Progenitor cell of endocrine pancreas (in vitro differentiated cells): ENCODE measurements at places on chromosomes 1 and 21. TPM values are rescaled to one million over a fixed set of nuclear protein-coding genes. Genes with fewer than 3 reads are reported as not detected.

Gene FMN2
- total RNA-seq = 2.3 and 3.2 TPM in 2 replicates

DNA sequence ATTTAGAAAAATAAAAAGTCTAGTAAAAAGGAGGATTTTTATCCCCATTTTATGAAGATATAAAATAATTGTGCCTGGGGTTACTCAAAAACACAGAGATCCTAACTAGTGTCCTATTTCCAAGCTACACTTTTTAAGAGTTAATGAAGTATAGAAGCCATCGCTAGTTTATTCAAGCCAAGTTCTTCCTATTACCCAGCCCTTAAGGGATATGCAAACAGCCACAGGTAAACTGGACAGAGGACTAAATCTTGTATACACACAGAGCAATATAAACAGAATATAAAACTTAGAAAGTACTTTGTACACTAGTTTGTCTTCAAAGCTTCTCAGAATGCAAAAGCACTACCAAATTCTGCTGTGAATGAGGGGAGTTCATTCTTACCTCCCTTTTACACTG lies 111.1 kb downstream of the RERE start:
- no peak for DNase-seq

GRCh38 chr1:78101514-78101913 lies 55.7 kb downstream of the GIPC2 start:
- no peak for DNase-seq

DNA sequence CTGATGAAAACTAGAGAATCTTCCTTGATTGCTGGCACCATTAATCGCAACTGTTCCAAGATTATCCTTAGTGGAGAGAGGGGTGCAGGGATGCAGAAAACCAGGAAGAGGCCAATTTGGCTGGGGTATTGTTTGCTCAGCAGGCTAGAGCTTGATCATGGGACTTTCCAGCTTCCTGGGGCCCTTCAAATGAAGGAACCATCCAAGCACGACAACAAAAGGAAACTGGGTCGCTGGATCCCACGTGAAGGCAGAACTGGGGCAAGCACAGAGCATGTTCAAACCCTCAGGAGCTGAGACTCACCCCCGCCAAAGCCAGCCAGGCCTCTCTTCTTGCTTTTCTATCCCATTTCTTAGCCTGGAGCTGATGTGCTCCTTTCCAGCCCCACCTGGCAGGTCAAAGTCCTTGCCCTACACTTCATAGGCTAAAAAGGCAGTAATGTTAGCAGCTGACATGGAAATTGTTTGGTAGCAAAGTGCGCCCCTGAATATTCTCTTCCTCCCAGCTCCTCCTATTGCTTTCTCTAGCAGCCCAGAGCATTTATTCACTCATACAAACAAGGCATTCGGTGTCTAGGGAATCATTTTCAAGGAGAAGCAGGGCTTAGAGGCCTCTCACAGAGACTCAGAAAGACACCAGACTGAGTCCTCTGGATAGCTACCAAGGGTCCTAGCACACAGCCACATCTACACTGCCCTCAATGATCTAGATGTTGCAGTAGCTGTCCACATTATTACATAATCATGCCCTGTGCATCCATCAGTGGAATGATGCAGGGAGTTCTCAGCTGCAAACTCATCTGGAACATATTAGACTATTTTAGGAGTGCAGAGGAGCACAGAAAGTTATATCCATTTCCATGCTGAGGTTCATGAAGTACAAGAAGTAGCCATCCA lies 11.5 kb downstream of the KCNA2 start:
- DNase-seq = no peak

DNA sequence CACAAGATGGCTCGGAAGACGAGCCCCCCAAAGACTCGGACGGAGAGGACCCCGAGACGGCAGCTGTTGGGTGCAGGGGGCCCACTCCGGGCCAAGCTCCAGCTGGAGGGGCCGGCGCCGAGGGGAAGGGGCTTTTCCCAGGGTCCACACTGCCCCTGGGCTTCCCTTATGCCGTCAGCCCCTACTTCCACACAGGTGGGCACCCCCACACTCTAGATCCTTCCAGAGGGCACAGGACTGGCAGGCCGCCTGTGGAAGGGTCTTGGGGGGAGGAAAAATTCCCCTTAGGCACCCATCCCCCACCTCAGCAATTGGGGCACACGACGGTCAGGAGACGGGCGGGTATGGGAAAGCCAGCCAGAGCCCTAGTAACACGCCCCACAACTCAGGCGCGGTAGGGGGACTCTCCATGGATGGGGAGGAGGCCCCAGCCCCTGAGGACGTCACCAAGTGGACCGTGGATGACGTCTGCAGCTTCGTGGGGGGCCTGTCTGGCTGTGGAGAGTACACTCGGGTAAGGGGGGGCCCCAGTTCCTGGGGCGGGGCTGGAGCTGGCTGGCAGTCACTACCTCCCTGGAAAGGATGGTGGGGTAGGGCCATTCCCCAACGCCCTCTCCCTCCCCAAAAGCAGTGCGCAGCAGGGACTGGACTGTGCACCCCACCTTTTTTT lies 16.1 kb downstream of the NOC2L start:
- no peak for DNase-seq

- DNase-seq = no peak
These were observed 11.3 kb upstream of the SLC1A7 start for GRCh38 chr1:53153752-53154151.
